HEK293T (cell line): ENCODE measurements at places on chromosomes 11 and 22.

DNA sequence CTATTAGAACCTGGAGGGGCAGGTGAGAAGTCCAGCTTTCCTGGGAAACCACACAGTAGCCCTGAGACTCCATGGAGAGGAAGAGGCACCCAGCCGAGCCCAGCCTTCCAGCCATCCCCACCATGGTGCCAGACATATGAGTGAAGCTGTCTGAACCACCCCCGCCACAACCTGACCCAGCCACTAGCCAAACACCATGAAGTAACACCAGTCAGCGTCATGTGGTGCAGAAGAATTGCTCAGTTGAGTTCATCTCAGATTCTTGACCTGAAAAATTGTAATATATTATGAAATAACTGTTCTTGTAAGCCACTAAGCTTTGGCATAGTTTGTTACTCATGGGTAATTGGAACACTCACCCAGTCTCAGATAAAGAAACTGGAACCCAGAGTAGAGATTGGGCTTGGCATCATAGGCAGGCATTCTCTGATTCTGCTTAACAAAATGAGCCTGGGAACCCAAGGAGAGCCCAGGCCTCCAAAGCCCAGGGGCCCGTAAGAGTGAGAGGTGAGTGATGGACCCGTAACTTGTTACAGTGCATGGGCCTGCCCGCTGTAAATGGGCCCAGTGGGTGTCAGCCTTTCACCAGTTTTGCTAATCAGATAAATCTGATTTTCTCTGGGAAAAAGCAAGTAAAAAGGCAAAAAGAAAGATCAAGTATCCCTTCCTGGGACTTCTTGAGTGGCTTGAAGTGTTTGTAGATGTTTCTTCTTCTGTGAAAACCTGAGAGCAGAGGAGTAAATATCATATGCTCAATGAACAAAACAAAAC, 305.5 kb downstream of the DDX10 start:
- DNase-seq: no peak

DNA sequence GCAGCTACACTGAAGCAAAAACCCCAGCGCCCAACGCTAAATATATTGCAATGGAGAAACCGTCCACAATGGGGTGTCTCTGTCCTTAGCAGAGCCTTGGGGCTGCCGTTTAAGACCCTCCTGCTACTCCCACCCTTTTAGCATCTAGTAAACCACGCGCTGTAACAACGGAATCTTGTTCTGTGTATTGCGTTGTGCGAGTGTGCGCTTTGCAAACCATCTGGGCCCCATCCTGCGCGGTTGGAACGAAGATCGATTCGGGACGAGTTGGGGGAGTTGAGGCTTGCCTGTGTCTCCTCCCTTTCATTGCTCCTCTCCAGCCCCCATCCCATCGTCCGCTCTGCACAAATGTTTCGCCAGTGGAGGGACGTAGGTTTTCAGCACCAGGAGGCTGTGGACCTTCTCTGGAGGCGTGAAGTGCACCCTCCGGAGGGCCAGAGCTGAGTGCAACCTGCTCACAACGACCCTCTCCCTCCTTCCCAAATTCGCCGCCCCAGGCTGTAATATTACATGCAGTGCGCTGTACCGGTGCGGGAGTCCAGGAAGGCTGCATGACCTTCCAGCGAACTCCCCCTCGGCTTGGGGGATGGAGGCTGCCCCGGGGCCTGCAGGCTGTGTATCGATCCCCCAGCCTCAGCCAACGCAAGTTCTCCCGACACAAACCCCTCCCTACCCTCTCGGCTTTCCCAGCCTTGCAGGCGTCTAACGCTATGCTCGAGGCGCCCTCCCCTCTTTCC, 1.6 kb upstream of the KMT2A start:
- peak; percentile 26 for DNase-seq

DNA sequence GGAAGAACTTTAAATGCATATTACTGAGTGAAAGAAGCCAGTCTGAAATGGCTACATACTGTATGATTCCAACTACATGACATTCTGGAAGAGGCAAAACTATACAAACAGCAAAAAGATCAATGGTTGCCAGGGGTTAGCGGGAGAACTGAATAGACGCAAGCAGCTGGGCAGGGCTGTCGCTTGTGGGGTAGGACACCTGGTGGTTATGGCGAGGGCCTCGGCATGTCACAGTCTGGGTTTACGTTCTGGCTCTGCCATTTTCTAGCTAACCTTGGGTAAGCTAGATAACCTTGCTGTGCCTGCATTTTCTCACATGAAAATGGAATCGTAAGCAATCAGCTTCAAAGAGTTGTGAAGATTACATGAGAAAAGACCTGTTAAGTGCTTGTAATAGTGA, 55.2 kb upstream of the SYT13 start:
- DNase-seq: no peak

GRCh38 chr11:111730871-111731591, 35.2 kb downstream of the PPP2R1B start:
- DNase-seq: peak; percentile 38

- DNase-seq: no peak
Observed at GRCh38 chr11:128448981-128449713, 138.2 kb downstream of the ETS1 start.

DNA sequence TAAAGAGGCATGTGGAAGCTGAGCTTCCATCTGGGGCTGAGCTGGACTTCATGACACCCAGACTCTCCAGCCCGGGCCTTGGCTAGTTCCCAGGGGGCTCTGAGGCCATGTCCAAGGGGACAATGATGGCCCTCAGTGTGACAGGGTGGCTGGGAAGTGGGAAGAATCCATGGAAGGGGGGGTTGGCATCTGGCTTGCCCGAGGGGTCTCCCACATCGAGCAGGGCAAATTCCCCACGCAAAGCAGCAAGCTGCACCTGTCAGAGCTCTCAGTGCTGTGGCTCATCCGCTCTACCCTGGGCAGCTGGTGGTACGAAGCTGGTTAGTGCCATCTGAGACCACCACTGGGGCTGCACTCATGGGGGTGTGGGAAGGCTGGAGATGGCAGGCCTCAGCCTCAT, 9.4 kb upstream of the AP1B1 start:
- no peak for DNase-seq

DNA sequence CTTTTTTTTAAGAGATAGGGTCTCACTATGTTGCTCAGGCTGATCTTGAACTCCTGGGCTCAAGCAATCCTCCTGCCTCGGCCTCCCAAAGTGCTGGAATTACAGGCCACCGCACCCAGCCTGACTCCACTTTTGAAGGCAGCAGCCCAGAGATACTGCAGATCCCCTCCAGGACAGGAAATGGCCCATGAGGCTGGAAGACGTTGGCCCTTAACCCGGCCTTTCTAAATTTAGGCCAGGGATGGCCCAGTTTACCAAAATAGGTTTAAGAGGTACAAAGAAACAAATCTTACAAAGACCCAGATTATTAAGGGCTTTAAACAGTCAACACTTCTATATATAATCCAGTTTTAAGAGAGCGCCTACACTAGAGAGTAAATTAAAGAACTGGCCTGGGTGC, 32.2 kb downstream of the CPT1A start:
- no peak for DNase-seq

- no peak for DNase-seq
Observed at GRCh38 chr22:20423008-20423905, 14.4 kb downstream of the SCARF2 start.

DNA sequence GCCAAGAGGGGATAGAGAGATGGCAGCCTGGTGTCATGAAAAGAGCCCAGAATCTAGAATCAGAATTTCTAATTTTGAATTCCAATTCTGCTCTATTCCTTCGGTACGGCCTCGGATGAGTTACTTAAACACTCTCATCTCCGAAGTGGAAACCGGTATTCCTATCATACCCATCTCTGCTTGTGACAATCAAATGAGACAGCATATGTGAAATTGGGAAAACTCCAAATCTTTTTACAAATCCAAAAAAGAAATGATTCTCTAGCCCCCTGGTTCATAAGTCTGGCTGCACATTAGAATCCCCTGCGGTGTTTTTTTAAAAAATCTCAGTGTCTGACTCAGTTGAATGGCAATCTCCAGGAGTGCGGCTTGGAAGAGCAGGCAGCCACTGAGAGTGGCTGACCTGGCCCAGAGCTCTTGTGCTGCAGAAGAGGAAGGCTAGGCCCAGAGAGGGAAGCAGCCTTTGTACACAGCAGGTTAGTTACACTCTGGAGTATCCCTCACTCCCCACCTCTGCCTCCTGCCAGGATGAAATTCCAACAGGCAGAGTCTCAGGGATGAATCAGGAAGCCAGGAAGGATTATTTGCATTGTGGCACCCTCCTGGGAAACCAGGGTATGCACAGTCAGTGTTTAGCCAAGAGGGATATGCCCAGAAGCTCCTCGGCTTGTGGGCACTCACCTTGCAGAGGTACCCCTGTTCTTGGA, 93.6 kb upstream of the ISX start:
- DNase-seq: no peak

DNA sequence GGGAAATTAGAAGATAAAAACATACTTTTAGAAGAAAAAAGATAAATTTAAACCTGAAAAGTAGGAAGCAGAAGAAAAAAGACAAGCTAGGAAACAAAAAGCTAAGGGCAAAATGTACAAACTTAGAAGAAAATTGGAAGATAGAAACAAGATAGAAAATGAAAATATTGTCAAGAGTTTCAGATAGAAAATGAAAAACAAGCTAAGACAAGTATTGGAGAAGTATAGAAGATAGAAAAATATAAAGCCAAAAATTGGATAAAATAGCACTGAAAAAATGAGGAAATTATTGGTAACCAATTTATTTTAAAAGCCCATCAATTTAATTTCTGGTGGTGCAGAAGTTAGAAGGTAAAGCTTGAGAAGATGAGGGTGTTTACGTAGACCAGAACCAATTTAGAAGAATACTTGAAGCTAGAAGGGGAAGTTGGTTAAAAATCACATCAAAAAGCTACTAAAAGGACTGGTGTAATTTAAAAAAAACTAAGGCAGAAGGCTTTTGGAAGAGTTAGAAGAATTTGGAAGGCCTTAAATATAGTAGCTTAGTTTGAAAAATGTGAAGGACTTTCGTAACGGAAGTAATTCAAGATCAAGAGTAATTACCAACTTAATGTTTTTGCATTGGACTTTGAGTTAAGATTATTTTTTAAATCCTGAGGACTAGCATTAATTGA, 1.0 kb downstream of the MALAT1 start:
- no peak for DNase-seq

- DNase-seq: peak; percentile 32
Observed at GRCh38 chr11:2929950-2930703, 907 bp upstream of the PHLDA2 start.

DNA sequence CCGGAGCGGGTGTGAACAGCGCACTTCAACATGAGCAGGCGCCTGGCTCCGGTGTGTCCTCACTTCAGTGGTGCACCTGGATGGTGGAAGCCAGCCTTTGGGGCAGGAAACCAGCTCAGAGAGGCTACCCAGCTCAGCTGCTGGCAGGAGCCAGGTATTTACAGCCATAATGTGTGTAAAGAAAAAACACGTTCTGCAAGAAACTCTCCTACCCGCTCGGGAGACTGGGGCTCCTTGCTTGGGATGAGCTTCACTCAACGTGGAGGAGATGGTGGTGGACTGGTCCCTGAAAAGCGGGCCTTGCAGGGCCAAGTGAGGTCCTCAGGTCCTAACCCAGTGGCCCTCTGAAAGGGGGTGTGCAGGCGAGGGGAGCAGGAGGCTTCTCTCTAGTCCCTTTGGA, 7.5 kb downstream of the MCAM start:
- no peak for DNase-seq

GRCh38 chr11:34599406-34599945, 21.4 kb upstream of the EHF start:
- DNase-seq: no peak

- no peak for DNase-seq
Observed at GRCh38 chr22:29815580-29815979, 22.5 kb downstream of the ASCC2 start.

DNA sequence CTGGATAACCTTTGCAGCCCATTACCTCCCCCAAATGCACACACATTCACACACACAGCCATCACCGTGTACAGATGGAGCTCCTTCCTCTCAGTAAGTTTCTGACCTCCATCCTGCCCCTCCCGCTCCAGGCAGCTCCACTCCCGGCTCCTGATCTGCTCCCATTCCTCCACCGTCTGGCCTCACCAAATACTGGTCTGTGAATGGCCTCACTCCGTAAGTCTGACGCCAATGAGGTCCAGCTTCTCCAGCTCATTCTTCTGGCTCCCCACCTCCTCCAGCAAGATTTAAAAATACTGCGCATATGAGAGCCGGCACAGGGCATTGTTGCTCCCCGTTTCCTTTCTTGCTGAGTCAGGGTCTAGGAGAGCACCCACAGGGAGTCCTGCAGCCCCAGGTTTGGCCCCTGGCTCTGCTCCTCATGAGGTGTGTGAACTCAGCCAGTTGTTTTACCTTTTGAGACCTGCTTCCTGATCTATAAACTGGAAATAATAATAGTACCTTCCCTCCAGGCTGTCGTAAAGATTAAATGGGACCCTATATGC, 14.0 kb upstream of the TUB start:
- no peak for DNase-seq

- DNase-seq: peak; percentile 68
Observed at GRCh38 chr11:46391578-46392420, at the start of gene CHRM4. Gene CHRM4 (minus strand): TSS chr11:46391776. CDS start chr11:46386557, 5,219 bp downstream.

- DNase-seq: no peak
Observed at GRCh38 chr11:17898782-17899181, 114.1 kb downstream of the SERGEF start.

GRCh38 chr22:41656556-41656955, 32.1 kb downstream of the SNU13 start:
- DNase-seq: no peak

DNA sequence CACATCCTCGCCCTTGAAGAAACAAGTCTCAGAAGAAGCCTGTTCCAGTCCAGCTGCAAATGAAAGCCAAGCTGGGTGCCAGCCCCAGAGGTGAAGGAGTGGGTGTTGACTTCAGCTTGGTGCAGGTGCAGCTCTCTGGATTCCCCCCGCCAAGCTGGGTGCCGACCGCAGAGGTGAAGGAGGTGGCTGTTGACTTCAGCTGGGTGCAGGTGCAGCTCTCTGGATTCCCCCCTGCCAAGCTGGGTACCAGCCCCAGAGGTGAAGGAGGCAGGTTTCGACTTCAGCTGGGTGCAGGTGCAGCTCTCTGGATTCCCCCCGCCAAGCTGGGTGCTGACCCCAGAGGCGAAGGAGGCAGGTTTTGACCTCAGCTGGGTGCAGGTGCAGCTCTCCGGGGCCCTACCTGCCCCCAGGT, 1234.0 kb downstream of the TBC1D22A start:
- DNase-seq: no peak

DNA sequence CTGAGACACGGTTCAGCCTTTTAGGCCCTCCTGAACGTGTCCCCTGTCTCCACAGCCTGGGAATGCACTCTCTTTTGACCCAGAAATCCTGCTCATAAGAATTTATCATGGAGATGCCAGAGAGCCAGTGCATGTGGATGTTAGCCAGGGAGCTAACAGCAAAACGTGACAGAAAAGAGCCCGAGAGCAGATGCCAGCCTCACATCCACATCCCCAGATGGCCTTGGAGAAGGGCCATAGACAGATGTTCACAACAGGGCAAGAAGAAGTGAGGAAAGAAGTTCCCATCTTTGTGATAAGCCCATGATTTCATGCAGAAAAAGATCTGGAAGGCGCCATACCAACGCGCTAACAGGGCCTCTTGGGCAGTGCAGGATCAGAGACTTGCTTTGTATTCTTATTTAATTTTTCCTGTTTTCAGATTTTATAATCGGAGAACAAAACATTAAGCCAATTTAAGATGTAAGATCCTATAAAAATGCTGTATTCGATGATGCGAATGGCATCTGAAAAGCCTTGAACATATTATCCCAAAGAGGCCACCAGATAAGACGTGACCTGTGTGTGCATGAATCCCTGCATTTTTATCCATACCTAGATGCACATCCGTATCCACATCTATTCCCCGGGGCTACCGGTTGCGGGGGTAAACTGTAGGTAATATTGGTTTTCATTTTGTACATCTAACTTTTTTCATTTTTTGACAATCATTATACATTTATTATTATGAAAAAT, 48.7 kb downstream of the IGLL5 start:
- DNase-seq: no peak
